ENCODE measurements at places on chromosomes 11 and 22.

- H3K27ac ChIP-seq: peak overlapping the region; percentile 36
- peak; percentile 82 for DNase-seq
- H3K27me3 ChIP-seq: no peaks in the 10 kb centered on the region
Measured at GRCh38 chr11:110491577-110492320, 62.0 kb downstream of the FDX1 start.

DNA sequence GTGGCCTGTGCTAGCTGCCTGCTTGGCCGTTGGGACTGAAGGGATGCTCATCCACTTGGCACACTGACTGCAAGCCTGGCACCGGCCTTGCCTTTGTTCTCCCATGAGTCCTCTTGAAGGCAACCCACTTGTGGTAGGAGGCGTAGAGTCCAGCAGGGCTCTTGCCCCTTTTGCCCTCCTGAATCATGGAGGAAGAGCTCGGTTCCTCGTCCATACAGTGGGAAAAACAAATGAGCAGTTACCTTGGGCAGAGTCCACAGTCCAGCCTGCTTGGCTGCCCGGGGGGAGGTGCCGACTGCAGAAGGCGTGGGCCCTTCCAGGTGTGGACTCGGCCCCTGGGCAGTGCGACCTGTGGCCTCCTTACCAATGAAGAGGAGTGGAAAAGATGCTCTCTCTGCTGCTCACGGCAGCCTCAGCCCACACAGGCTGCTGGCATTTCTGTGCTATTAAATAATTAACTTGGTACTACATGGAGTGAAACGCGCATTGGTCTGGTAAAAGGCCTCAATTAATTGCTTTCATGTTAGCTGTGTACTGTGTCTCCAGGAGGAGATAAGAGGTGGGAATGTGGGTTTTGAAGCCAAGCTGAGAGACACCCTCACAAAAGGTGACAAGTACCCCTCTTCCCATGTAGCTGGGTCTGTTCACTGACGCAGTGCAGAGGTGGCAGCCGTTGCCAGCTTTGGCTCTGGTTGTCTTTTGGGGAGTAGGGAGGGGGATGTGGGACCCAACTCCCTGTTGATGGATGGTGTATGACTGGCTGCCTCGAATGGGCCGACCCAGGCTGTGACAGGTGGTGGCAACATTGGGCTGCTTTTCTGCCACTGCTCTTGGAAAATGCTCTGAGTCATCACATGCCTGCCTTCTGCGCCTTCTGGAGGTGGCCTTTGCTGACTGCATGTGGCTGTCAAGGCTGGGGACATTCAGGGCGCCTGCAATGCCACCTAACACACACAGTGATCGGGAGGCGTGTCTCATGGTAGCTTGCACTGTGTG, 26.8 kb upstream of the B3GAT1 start:
- no peak overlapping the region for H3K27ac ChIP-seq
- H3K27me3 ChIP-seq: no peaks in the 10 kb centered on the region
- H3K4me3 ChIP-seq: no peak overlapping the region
- no peaks in the 10 kb centered on the region for H3K36me3 ChIP-seq
- DNase-seq: no peak

DNA sequence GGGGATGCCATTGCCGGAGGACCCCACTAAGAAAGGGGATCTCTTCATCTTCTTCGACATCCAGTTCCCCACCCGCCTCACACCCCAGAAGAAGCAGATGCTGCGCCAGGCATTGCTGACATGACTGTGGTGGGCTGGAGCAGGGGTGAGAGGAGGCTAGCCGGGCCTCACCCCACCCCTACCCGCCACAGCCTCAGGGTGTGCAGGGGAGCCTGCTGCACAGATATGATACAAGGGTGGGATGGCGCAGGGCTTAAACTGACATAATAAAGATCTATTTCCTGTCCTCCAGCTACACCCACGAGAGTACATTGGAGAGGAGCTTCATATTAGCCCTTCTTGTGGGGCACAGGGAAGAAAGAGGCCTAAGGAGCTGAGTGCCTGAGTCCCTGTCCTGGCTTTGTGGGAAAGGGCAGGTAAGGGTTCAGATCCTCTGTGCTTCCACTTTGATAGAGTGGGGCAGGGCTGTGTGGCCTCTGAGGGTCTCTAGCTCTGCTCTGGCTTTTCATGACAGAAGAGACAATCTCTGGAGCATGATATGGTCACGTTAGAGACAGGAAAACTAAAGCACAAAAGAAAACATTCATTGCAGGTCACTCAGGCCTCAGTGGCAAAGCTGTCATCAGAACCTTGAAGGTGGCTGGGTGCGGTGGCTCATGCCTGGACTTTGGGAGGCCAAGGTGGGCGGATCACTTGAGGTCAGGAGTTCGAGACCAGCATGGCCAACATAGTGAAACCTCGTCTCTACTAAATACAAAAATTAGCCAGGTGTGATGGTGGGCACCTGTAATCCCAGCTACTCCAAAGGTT, 12.4 kb downstream of the UCP2 start:
- no peaks in the 10 kb centered on the region for H3K36me3 ChIP-seq
- no peaks in the 10 kb centered on the region for H3K27me3 ChIP-seq
- H3K27ac ChIP-seq: no peak overlapping the region

DNA sequence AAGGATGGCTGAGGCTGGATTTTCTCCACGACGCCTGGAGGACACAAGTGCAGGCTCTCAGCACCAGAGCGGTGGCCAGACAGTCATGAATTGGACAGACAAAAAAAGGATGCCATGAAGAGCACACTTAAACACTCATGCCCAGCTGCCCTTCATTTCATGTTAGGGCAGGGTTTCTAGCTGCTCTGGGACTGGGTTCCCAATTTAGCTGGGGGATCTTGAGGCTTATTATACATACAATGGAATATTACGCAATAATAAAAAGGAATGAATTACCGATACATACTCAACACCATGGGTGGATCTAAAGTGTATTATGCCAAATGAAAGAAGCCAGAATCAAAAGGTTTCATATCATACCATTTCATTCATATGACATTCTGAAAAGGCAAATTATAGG, 512.1 kb upstream of the LRRC4C start:
- H3K27ac ChIP-seq: no peak overlapping the region
- H3K36me3 ChIP-seq: no peaks in the 10 kb centered on the region
- DNase-seq: no peak
- no peaks in the 10 kb centered on the region for H3K27me3 ChIP-seq

DNA sequence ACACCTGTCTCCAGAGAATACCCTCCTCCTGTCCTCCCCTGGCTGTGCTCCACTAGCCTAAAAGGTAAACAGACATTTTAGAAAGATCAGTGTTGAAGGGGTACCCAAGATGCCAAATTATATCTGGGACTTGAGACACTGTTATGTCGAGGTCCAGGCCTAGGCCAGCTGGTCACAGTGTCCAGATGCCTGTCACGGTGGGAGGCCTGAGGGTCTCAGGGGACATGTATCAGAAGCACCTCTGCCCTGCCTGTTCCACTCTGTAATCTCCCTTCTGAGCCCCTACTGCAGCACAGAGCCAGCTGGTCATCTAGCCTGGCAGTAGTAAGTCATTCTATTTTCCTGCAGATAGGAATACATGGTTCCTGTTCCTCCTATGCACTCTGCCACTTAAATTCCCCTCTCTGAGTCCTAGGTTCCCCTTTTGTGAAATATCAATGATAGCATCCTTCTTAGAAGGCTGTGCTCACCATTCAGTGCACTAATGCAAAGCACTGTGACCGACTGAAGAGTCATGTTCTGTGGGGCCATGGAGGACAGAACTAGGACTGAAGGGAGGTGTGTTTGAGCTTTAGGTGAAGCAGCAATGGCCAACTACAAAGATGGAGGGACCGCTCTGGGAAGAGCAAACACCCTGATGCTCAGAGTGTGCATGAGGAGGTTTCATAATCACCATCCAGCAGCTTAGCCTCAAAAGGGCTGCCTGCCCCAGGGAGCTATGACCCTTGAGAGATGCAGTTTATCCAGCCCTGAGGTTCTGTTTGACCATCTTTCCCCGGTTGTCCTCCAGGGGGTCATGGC, 44.8 kb upstream of the TUB start:
- peak overlapping the region; percentile 74 for H3K27ac ChIP-seq
- no peak overlapping the region for H3K4me3 ChIP-seq
- no peaks in the 10 kb centered on the region for H3K27me3 ChIP-seq
- DNase-seq: no peak
- peaks cover 42% of the 10 kb centered on the region for H3K4me1 ChIP-seq
- H3K36me3 ChIP-seq: no peaks in the 10 kb centered on the region

DNA sequence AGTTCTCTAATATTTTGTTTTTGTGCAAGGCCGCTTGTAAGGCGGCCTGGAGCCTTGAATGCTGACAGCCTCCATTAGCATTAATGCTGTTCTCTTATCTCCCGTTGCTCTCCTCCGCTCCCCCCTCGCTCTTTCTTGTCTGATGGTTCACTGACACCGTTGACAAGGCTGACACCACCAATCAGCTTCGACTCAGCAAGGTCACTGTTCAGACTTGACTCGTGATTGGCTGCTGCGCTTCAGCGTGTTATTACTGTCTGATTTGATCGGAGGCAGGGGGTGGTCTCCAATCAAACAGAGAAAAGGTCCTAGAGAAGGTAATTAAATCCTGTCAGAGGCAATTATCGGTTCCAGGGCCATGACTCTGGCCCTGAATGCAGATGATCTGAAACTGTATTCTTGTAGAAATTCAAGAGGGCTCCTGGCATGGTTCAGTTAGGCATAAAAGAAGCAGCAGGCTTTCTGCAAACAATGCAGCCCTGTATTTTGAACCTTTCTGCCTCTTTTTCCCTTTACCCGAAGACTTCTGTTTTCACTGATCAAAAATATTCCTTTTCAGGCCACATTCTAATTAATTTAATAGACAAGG, 49.3 kb upstream of the MPPED2 start:
- no peak overlapping the region for H3K4me3 ChIP-seq
- DNase-seq: no peak
- no peak overlapping the region for H3K27ac ChIP-seq
- no peaks in the 10 kb centered on the region for H3K4me1 ChIP-seq
- H3K36me3 ChIP-seq: no peaks in the 10 kb centered on the region

DNA sequence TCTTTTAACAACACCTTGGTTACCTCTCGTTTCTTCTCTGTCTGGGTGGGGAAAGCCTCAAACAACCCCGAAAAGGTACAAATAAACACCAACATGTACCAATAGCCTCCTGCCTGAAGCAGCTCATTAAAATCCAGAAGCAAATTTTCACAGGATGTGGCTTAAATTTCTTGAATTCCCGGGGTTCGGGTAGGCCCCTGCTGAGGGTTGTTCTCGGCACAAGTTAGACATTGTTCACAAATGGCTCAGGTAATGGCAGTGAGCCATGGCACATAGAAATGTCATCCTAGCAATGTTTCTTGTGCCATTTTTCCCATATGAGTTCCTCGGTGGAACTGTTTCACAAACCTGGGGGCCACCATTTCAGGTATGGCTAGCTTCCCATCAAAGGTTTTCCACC, 19.7 kb upstream of the GLYATL1 start:
- no peak overlapping the region for H3K4me3 ChIP-seq
- no peak for DNase-seq
- no peaks in the 10 kb centered on the region for H3K36me3 ChIP-seq
- no peaks in the 10 kb centered on the region for H3K4me1 ChIP-seq
- no peak overlapping the region for H3K27ac ChIP-seq

GRCh38 chr11:18449251-18449650, 6.4 kb upstream of the LDHAL6A start:
- H3K36me3 ChIP-seq: no peaks in the 10 kb centered on the region
- no peaks in the 10 kb centered on the region for H3K27me3 ChIP-seq
- no peak overlapping the region for H3K4me3 ChIP-seq
- DNase-seq: no peak
- H3K27ac ChIP-seq: no peak overlapping the region

DNA sequence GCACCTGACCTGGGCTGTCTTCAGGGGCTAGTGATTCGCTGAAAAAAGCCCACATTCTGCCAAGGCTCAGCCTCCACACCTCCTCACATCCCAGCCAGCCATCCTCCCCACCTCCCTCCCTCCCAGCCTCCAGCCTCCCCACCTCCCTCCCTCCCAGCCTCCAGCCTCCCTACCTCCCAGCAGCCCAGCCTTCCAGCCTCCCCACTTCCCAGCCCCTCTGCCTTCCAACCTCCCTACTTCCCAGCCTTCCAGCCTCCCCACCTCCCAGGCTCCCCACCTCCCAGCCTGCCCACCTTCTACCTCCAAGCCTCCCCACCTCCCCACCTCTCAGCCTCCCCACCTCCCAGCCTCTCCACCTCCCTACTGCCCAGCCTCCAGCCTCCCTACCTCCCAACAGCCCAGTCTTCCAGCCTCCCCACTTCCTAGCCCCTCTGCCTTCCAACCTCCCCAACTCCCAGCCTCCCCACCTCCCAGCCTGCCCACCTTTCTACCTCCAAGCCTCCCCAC, 33.7 kb upstream of the TH start:
- H3K4me3 ChIP-seq: no peak overlapping the region
- no peak for DNase-seq
- peaks cover 9% of the 10 kb centered on the region for H3K4me1 ChIP-seq
- no peaks in the 10 kb centered on the region for H3K36me3 ChIP-seq

DNA sequence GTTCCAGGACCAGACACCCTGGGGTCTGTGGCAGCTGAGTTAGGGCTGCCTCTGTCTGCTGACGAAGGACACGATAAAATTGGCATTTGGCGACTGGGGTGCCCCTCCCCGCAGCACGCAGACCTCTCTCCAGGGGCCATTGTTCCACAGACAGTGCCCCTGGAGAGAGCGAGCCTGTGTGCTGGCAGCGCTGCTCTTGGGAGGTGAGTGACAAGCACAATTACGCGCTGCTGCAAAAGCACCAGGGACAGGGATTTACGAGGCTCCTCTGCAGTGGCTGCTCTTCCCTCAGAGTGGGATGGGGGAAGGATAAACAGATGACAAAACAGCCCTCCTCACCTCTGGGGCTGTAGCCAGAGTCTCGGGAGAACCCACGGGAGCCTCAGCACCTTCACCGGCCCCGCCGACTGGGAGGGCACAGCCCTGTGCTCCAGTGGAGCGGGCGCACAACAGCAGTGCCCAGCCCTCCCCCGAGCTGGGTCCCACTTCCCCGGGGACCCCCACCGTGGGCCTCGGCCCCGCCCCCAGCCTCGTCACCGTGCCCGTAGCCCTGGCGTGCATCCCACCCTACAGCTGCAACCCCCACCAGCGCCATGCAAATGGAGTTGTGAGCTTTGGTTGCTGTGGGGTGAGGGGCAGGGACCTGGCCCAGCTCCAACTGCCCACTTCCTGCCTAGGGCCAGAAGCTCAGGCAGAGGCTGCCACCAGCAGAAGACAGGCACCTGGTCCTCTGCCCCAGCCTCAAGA, 19.6 kb downstream of the CHID1 start:
- no peak overlapping the region for H3K4me3 ChIP-seq
- H3K27ac ChIP-seq: no peak overlapping the region
- no peaks in the 10 kb centered on the region for H3K27me3 ChIP-seq
